ENCODE measurements at places on chromosomes 11 and 22.

DNA sequence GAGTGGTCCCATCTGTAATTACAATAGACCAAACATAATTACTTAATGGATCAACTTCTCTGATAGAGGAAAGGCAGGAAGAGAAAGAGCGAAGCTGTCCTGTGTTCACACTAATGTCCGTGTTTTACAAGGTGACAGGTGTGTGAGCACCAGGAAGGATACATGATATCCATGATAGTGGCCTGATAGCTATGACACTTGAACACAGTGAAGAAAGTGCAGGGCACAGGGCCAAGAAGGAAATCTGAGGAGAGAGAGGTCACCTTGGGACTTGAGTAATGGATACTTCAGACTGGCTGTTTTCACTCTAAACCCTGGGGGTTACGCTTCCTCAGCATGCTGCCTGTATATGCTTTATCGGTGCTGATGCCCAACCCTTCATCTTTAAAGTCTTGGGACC is 29.4 kb downstream of the TUB start:
- no peak for DNase-seq

DNA sequence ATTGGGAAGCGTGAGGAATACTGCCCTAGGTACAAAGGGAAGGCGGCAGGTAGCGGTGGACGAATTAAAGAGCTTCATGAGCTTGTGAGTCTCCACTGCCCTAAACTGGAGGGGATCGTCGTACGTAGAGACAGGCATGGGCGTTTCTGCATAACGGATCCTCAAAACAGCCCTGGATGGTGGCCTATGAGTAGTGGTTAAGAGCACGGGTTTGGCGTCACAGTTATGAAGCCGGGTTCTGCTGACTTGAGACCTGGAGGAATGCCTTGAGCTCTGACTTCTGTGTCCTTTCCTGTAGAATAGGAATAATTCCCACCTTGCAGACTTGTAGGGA is 335 bp downstream of the TMEM138 start:
- DNase-seq = no peak

- no peak for DNase-seq
These were observed 62.2 kb downstream of the SGSM3 start for GRCh38 chr22:40432625-40433024.

GRCh38 chr11:9072626-9073176 is 18.7 kb downstream of the SCUBE2 start:
- DNase-seq = no peak

GRCh38 chr11:20368438-20368837 is 4.9 kb downstream of the HTATIP2 start:
- DNase-seq = no peak

DNA sequence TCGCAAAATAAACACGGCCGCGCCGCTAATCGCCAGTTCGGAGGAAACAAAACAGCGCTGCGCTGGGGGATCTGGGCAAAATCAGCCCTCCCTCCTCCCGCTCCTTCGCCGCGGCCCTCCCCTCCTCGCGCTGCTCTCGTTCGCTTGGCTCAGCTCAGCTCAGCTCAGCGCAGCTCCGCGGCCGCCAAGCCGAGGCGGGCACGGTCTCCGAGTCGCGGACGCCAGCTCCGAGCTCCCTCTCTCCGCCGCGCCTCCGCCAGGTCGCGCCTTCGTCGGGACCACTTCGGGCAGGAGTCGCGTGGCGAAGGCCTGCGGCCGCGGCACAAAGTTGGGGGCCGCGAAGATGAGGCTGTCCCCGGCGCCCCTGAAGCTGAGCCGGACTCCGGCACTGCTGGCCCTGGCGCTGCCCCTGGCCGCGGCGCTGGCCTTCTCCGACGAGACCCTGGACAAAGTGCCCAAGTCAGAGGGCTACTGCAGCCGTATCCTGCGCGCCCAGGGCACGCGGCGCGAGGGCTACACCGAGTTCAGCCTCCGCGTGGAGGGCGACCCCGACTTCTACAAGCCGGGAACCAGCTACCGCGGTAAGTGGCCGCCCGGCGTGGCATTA is at the start of gene SPON1:
SPON1 (plus strand) TSS at position 162 of the 607 bp plus-strand sequence; CDS start at position 344, 182 bp downstream.
- DNase-seq = peak; percentile 17

- no peak for DNase-seq
These were observed 18.9 kb downstream of the GAB2 start for GRCh38 chr11:78398715-78399114.

DNA sequence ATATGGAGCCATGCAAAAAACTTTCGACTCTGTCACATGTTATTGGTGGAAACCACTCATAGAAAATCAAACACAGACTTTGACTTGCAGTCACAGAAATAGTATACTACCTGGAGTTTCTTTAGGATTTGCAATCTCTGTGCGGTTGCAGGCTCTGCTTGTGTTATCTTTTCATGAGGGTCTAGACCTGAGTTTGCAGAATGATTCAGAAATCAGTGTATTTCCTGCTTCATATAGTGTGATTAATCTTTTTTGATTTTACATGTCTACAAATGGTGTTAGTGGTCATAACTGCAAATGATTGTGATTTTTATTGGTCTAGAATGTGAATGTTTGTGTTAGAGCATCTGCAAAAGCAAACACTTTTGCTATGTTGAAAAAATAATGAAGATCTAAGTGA is 690.2 kb downstream of the NTM start:
- no peak for DNase-seq

- no peak for DNase-seq
These were observed 69.9 kb downstream of the SLC5A12 start for GRCh38 chr11:26651916-26652315.

GRCh38 chr11:19774329-19774728 is 61.7 kb downstream of the NAV2 start:
- no peak for DNase-seq

DNA sequence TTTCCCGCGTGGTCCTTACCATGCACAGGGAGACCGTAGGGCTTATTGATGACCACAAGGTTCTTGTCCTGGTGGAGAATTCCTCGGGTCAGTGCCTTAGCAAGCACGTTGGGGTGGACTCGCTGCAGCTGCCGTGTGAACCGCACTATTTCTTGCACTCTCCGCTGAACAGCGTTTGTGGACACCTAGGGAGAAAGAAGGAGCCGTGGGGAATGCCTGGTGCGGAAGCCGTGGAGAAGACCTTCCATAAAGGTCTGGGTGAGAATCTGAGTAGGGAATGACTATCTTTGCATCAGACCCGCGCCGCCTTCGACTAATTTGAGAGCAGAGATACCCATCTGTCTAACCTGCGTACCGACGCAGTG is 597 bp downstream of the RPUSD4 start:
- DNase-seq = no peak

DNA sequence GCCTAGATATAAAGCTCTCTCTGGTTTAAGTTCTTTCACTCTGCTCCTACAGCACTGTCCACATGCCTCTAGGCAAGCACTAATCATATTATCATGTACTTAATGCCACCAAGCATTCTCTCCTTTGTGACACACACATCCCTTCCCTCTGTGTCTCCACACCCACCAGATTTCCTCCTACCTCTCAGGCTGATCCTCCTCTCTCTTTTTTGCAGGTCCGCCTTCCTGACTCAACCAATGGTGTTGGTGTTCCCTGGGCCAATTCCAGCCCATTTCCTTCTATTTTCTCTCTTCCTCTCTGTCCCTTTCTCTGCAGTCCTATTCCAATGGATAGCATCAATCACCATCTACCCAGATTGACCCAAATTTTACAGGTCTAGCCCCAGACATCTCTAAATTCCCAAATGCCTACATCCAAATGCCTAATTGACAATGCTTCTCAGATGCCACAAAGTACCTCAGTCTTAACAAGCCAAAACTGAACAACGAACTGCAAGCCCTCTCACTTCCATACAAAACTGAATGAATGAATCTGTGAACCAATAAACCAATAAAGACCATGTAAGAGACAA is 504 bp upstream of the ZNF215 start:
- DNase-seq = no peak
